ENCODE measurements at places on chromosomes 11 and 22.
A peak's percentile ranks its signal among the peaks of the same experiment; 100 is the strongest.

DNA sequence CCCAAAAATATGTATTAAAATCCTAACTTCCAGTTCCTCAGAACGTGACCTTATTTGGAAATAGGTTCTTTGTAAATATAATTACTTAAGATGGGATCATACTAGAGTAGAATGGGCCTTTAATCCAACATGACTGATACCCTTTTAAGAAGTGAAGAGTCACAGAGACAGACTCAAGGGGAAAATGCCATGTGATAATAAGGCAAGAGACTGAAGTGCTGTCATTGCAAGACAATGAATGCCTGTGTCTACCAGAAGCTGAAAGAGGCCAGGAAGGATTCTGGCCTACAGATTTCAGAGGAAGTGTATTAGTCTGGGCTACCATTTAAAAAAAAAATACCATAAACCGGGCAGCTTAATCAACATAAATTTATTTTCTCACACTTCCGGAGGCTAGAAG is 85.9 kb upstream of the LRRC55 start:
- DNase-seq = no peak

GRCh38 chr11:26950260-26950719 is 43.6 kb upstream of the FIBIN start:
- DNase-seq = no peak

GRCh38 chr22:22422629-22423112 is 85.9 kb downstream of the ZNF280B start:
- DNase-seq = peak; percentile 37

DNA sequence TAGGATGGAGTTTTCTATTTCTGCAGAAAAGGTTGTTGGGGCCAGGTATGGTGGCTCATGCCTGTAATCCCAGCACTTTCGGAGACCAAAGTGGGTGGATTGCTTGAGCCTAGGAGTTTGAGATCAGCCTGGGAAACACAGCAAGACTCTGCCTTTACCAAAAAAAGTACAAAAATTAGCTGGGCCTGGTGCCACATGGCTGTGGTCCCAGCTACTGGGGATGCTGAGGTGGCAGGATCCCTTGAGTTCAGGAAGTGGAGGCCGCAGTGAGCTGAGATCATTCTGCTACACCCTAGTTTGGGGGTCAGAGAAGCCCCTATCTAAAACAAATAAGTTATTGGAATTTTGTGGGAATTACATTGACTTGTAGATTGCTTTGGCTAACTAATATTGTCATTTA is 71.7 kb downstream of the FDX1 start:
- no peak for DNase-seq

DNA sequence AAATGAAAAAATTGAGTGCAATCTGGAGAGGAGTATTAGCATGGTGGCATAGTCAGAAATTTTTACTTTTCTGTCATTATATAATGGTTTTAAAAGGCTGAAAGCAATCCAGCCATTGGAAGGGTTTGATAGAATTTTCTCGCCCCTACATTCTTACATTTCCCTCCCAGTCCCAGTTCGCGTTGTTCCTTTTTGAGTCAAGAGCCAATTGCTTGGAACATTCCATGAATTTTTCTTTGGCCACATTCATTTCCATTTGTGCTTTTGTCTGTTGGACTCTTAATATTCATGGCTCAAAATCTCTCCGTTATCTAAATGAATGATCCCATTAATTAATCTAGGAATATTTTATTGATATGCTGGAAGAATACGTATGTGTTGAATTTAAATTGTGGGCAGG is 66.0 kb downstream of the GRK3 start:
- no peak for DNase-seq

GRCh38 chr11:8336356-8337129 is 72.9 kb upstream of the LMO1 start:
- no peak for DNase-seq

DNA sequence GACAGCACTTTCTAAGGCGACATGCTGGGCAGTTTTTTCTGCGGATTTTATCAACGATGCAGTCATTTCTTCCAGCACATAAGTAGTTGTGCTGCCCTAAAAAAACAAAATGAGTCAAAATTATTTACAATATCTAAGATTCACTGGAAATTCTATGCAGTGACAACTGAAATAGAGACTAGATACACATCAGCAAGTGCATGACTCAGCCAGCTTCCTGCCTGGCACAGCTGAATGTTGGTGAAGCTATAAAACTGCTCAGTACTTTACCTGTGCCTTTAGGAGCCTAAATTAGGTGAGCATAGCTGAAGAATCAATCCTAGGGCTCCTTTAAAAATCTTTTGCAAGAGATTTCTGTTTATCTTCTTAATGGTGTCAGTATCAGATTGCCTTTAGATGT is 37.8 kb downstream of the PGR start:
- DNase-seq = no peak

- DNase-seq = no peak
These were observed 1.5 kb downstream of the SLC43A1 start for GRCh38 chr11:57513911-57514537.

- DNase-seq = no peak
These were observed 148.6 kb downstream of the IGLL1 start for GRCh38 chr22:23431337-23432072.

GRCh38 chr11:59418156-59418555 is 8.1 kb downstream of the OR5A2 start:
- DNase-seq = no peak

DNA sequence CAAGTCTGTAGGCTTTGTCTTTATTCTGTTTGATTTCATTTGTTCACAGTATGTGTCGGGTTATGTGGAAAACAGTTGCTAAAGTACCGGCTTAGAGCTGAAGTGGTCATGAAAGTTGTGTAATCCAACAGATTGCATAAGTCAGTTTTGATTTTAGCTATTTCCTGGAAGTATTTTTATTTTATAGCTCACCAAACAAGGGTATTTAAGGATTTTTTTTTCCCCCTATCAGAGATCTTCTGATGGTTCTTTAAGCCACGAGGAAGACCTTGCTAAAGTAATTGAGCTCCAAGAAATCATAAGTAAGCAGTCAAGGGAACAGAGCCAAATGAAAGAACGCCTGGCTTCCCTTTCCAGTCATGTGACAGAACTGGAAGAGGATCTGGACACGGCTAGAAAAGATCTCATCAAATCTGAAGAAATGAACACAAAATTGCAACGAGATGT is 55.9 kb downstream of the PPFIA1 start:
- DNase-seq = no peak

GRCh38 chr22:43198936-43199335 is 12.0 kb upstream of the TTLL12 start:
- no peak for DNase-seq

DNA sequence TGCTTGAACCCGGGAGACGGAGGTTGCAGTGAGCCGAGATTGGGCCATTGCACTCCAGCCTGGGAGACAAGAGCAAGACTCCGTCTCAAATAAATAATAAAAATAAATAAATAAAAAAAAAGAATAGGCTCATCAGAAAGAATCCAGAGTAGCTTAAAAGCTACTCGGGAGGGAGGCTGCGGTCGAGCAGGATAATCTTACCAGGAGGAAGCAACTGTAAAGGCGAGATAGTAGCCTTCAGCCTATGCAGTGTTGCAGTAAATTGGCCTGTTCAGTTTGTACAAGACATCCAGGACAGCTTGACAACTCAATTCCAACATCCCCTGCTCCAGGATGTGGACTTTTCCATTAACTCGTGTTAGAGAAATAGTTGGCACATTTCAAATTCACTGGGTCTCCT is 1164.7 kb downstream of the LRRC4C start:
- DNase-seq = no peak

GRCh38 chr22:37026325-37026724 is 6.8 kb downstream of the MPST start:
- no peak for DNase-seq

- DNase-seq = no peak
These were observed 924.6 kb upstream of the FAT3 start for GRCh38 chr11:91299980-91300379.

GRCh38 chr11:130076778-130077481 is 7.2 kb downstream of the APLP2 start:
- DNase-seq = no peak

- no peak for DNase-seq
These were observed 76.3 kb downstream of the FAM168A start for GRCh38 chr11:73521621-73522020.

- peak; percentile 4 for DNase-seq
These were observed 122.1 kb downstream of the CSNK2A3 start for GRCh38 chr11:11230802-11231562.

- no peak for DNase-seq
These were observed 95.2 kb upstream of the PDGFD start for GRCh38 chr11:104259121-104259610.

GRCh38 chr11:70247710-70248072 is 22.8 kb upstream of the PPFIA1 start:
- DNase-seq = no peak

GRCh38 chr11:70776914-70777532 is 378.7 kb downstream of the CTTN start:
- no peak for DNase-seq

GRCh38 chr22:42067671-42068251 is 2.9 kb downstream of the NAGA start:
- DNase-seq = no peak

DNA sequence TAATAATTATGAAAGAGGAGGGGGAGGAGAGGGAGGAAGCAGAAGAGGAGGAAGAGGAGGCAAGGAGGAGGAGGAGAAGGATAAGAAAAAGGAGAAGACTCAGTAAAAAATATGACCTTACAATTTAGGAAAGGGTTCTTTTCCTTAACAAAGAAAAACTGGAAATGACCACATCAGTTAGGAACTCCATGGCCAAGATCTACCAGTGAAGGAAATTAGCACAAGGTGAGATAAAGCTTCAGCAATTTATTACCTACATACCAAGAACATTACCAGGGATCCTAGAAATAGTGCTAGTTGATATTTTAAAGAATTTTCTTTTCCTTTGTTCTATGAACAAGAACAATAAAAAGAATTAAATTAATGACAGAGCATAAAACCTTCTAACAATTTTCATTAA is 172.7 kb downstream of the LRRC4C start:
- no peak for DNase-seq

- DNase-seq = no peak
These were observed 112.0 kb downstream of the SHANK2 start for GRCh38 chr11:71140206-71140919.

DNA sequence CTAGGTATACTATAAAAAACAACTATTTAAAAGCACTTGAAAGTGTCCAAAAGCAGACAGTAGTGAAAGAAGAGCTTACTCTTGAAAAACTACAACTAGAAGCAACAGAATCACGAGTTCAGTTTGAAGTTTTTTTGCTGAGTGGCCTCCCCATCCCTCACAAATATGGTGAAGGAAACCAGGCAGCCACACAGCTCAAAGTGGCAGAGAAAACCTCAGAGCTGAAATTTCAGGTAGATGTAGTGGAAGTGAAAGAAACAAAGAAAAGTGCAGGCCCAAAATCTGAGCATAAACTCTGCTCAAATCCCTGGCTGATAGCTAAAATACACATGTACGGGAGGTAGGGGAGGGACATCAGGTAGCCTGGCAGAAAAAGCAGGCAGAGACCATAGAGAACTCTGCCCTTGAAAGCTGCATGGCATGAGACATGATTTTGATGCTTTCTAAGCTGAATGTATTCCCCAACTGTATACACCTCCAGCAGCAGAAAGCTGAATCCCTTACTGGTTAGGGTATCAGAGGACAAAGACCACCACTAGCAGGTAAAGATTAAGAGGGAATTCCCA is 12.1 kb downstream of the BTBD10 start:
- DNase-seq = no peak

DNA sequence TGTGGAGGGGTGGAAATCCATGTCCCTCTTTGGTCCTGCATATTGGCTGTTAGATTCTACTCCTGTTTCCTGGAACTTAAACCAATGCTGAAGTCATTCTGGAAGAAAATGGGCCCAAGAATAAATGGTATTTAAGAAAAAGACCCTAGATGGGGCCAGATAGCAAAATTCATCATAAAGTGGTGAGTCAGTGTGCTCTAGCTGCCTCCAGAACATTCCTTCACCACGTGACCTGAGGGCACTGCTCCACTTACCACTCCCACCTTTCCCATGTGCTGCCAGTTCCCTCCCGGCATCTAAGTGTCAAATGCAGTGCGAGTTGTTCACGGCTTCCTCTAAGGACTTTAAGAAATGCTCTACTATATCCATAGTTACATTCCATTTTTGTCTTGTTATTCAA is 30.9 kb upstream of the NAP1L4 start:
- DNase-seq = no peak

GRCh38 chr22:33271390-33272161 is 213.4 kb upstream of the SYN3 start:
- DNase-seq = no peak

DNA sequence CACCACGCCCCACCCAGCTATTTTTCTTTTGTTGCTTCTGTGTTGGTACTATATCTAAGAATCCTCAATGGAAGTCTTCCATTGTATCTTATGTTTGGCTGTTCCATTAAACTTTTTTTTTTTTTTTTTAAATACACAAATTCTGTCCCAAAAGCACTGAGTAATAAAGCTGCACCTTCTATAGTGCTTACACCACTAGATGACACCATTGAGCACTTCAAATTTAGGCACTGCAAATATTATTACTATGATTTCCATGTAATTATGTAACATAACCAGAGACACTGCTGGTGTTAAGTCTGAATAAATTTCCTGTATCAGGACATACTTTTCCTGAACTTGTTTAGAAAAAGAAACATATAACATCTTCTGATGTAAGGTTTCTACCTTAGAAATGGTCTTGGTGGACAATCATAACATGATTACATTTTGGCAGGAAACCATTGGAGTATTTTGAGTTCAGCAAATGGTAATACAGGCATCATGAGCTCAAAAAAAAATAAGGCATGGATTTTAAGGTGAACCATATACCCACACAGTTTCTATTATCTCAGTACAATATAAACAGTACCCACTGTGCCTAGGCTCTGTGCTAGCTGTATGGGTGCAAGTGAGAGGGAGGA is 110.5 kb downstream of the ATG16L2 start:
- no peak for DNase-seq

DNA sequence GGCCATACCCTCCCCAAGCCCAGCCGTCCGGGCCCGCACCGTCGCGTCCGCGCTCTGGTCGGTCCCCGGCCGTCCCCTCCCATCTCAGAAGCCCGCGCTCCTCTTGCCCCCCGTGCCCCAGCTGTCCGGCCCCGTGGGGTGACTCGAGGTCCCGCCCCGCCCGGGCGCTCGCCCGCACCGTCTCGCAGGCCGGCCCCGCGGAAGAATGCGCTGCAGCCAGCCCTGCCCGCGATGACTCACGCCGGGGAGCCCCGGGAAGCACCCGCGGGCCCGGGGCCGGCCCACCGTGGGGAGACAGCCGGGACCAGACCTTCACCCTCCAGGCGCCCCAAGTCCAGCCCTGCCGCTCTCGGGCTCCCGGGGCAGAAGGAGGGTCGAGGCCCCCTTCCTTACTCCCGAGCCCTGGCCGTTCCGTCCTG is 320 bp upstream of the PHLDA2 start:
- DNase-seq = peak; percentile 42

DNA sequence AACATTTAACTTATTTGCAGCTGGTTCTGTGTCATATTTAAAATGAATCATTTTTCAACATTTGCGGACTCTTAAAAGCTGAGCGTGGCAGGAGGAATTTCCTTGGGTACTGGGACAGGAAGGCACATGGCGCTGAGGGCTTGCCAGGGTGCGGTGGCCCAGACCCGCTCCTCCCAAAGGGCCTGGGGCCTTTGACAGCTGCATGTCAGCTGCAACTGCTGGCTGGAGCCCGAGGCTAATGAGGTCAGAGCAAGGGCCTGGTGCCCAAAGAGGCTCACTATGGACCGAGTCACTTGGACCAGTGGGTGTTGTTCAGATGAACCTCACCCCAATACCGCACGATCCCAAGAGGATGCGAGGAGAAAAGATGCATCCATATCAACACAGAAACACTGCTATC is 326.9 kb downstream of the CTTN start:
- no peak for DNase-seq

GRCh38 chr11:93659841-93660240 is 1.6 kb upstream of the CEP295 start:
- no peak for DNase-seq

- no peak for DNase-seq
These were observed 6.5 kb downstream of the PNPLA5 start for GRCh38 chr22:43885319-43885671.

Data from stimulated activated CD8-positive, alpha-beta memory T cell treated with anti-CD3 and anti-CD28 coated beads, Interleukin-7, amount 100 ng/mL, for 48 hours (primary cell).